Activated T-helper 1 cell treated with anti-CD3 and anti-CD28 coated beads, Interleukin-12 subunit alpha, Interleukin-12 subunit beta, Interleukin-2, Interleukin-4 antibody, amounts not matched to agents 30 ng/mL and 10 ng/mL and 1 ng/mL, durations not matched to agents 14 hours and 24 hours and 36 hours (primary cell): ENCODE measurements at places on chromosomes 13 and 19. TPM values are rescaled to one million over a fixed set of nuclear protein-coding genes. Genes with fewer than 3 reads are reported as not detected.

GRCh38 chr19:55370305-55370988 is at the start of gene IL11:
TSS of gene IL11 (minus strand) at chr19:55370463. CDS start at chr19:55370310, 153 bp downstream.
- peak within 1 kb of the TSS; percentile 54 for H3K4me3 ChIP-seq
- H3K27me3 ChIP-seq, result peaks cover 41% of the 10 kb centered on the region
- H3K36me3 ChIP-seq, result peaks cover 2% of the 10 kb centered on the region
- no peak within 1 kb of the TSS for H3K27ac ChIP-seq
- no peak for DNase-seq

DNA sequence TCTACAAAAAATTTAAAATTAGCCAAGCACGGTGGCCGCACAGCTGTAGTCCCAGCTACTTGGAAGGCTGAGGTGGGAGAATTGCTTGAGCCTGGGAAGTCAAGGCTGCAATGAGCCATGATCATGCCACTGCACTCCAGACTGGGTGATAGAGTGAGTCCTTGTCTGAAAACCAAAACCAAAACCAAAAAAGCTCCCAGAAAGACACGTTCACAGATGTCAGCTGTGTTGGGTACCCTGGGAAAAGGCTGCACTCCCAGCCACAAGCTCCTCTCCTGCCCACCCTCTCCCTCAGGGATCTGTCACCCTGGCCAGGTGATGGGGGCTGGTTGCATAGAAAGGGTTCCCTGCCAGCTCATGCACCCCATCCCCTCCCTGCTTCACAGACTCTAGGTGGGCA is 53.3 kb downstream of the RNF6 start:
- no peak overlapping the region for H3K27ac ChIP-seq
- peaks cover 2% of the 10 kb centered on the region for H3K27me3 ChIP-seq
- H3K36me3 ChIP-seq, result no peaks in the 10 kb centered on the region

GRCh38 chr13:32179708-32180107 is 135.5 kb downstream of the ZAR1L start:
- H3K27ac ChIP-seq, result no peak overlapping the region
- no peaks in the 10 kb centered on the region for H3K27me3 ChIP-seq
- peaks cover 4% of the 10 kb centered on the region for H3K36me3 ChIP-seq
- H3K4me1 ChIP-seq, result no peaks in the 10 kb centered on the region

- H3K27ac ChIP-seq, result no peak overlapping the region
- no peaks in the 10 kb centered on the region for H3K36me3 ChIP-seq
- no peaks in the 10 kb centered on the region for H3K4me1 ChIP-seq
- H3K4me3 ChIP-seq, result no peak overlapping the region
- H3K27me3 ChIP-seq, result no peaks in the 10 kb centered on the region
Observed at GRCh38 chr13:94249512-94249911, 230.0 kb downstream of the DCT start.

GRCh38 chr13:44402899-44403445 is 29.3 kb downstream of the SERP2 start:
- H3K4me1 ChIP-seq, result no peaks in the 10 kb centered on the region
- no peak overlapping the region for H3K4me3 ChIP-seq
- peaks cover 9% of the 10 kb centered on the region for H3K27me3 ChIP-seq
- no peak overlapping the region for H3K27ac ChIP-seq

- no peaks in the 10 kb centered on the region for H3K36me3 ChIP-seq
- no peak overlapping the region for H3K27ac ChIP-seq
- H3K27me3 ChIP-seq, result peaks cover 13% of the 10 kb centered on the region
- H3K4me1 ChIP-seq, result no peaks in the 10 kb centered on the region
Observed at GRCh38 chr13:26618726-26619125, 61.2 kb downstream of the WASF3 start.

- H3K27ac ChIP-seq, result no peak overlapping the region
- DNase-seq, result no peak
- H3K36me3 ChIP-seq, result no peaks in the 10 kb centered on the region
- H3K27me3 ChIP-seq, result no peaks in the 10 kb centered on the region
Observed at GRCh38 chr13:62678039-62678438, 1262.4 kb upstream of the PCDH20 start.

- H3K36me3 ChIP-seq, result peaks cover 7% of the 10 kb centered on the region
- no peak overlapping the region for H3K27ac ChIP-seq
- H3K4me1 ChIP-seq, result peaks cover 26% of the 10 kb centered on the region
- H3K4me3 ChIP-seq, result no peak overlapping the region
- no peaks in the 10 kb centered on the region for H3K27me3 ChIP-seq
- no peak for DNase-seq
Observed at GRCh38 chr13:95698047-95698749, 21.3 kb downstream of the DNAJC3 start.

- no peak for DNase-seq
- H3K4me3 ChIP-seq, result no peak overlapping the region
- no peaks in the 10 kb centered on the region for H3K27me3 ChIP-seq
- peaks cover 5% of the 10 kb centered on the region for H3K4me1 ChIP-seq
- H3K36me3 ChIP-seq, result peaks cover 8% of the 10 kb centered on the region
Observed at GRCh38 chr19:5121266-5122120, 152.6 kb downstream of the KDM4B start.

- H3K4me3 ChIP-seq, result peak overlapping the region; percentile 47
- peaks cover 18% of the 10 kb centered on the region for H3K36me3 ChIP-seq
- peaks cover 9% of the 10 kb centered on the region for H3K27me3 ChIP-seq
- peaks cover 63% of the 10 kb centered on the region for H3K4me1 ChIP-seq
- peak overlapping the region; percentile 79 for H3K27ac ChIP-seq
Observed at GRCh38 chr19:16330806-16331690, 6.4 kb downstream of the KLF2 start.

Gene COL4A1
- total RNA-seq, result not detected in 2 replicates

Gene NMRK2
- total RNA-seq, result not detected in 2 replicates

Gene SHKBP1
- 102 and 113 TPM in 2 replicates for total RNA-seq

Gene CATSPERD
- not detected in 2 replicates for total RNA-seq

Gene PCSK4
- 0.26 and 1.5 TPM in 2 replicates for total RNA-seq

Gene RNF113B
- total RNA-seq, result not detected in 2 replicates
